ENCODE measurements at places on chromosomes 5 and 9. TPM values are rescaled to one million over a fixed set of nuclear protein-coding genes. Genes with fewer than 3 reads are reported as not detected.

C5orf52 gene
- not detected for total RNA-seq

AIF1L gene
- 1.1 TPM for total RNA-seq

TBCA gene
- 269 TPM for total RNA-seq

SHROOM1 gene
- 9.4 TPM for total RNA-seq

PKD2L2 gene
- not detected for total RNA-seq

NAIF1 gene
- 6.2 TPM for total RNA-seq

IL9 gene
- total RNA-seq = not detected

FCN2 gene
- total RNA-seq = not detected

PPP1R2B gene
- total RNA-seq = 0.13 TPM

ADRB2 gene
- total RNA-seq = 0.51 TPM

IFNE gene
- 1.4 TPM for total RNA-seq

LCN2 gene
- total RNA-seq = 2.8 TPM

SYK gene
- total RNA-seq = 0.25 TPM

PSAT1 gene
- total RNA-seq = 165 TPM

PITX1 gene
- total RNA-seq = 22.3 TPM

SPINK1 gene
- total RNA-seq = not detected

GPX8 gene
- total RNA-seq = 38.0 TPM

DRD1 gene
- total RNA-seq = 0.51 TPM

FOXD4L4 gene
- total RNA-seq = 0.03 TPM

HTR4 gene
- not detected for total RNA-seq

SPINK13 gene
- not detected for total RNA-seq

SOHLH1 gene
- not detected for total RNA-seq

SPATA31D4 gene
- not detected for total RNA-seq

PLPPR1 gene
- not detected for total RNA-seq

SMIM3 gene
- total RNA-seq = 4.1 TPM

IFNK gene
- total RNA-seq = not detected

SHOC1 gene
- not detected for total RNA-seq
